IPS DF 19.7 (cell line): ENCODE measurements at places on chromosomes 5 and 9.

- no peak for DNase-seq
Observed at GRCh38 chr5:101393795-101394450, 490.8 kb upstream of the ST8SIA4 start.

DNA sequence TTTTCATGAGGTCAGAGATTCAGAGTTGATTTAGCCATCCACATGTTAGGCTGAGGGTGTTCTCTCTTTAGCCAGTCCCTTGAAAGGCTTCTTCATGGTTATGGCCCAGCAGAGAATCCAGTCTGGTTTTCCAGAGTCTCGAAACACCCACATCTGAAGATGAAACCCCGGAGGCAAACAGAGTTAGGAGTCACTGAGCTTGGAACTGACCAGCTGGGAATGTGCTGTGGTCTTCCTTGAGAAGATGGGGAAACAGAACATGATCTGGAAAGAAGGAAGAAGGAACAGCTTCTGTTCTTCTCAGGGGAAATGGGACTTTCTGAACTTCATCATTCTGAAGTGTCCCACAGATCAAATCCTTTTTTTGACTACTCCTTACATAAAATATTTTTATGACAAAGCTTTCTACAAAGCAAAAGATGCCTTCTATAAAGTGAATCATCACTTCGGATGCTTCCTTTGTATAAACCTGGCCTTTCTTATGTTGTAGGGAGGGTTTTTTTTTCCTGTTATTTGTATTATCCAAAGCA is 45.4 kb downstream of the ZNF618 start:
- no peak for DNase-seq

GRCh38 chr5:180803181-180804128 is 849 bp upstream of the MGAT1 start:
- DNase-seq: no peak

GRCh38 chr9:71858812-71859211 is 52.2 kb downstream of the ABHD17B start:
- DNase-seq: no peak

DNA sequence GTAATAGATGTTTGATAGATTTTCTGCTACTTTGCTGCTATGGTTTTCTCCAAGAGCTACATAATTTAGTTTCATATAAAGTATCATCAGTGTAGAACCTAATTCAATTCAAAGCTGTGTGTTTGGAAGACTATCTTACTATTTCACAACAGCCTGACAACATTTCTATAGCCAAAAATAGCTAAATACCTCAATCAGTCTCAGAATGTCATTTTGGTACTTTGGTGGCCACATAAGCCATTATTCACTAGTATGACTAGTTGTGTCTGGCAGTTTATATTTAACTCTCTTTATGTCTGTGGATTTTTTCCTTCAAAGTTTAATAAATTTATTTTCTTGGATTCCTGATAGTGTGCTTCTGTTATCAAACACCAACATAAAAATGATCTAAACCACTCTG is 35.1 kb upstream of the CCDC152 start:
- DNase-seq: no peak

GRCh38 chr5:116479776-116480675 is 94.6 kb downstream of the SEMA6A start:
- DNase-seq: no peak

- no peak for DNase-seq
Observed at GRCh38 chr5:89948977-89949376, 460.6 kb downstream of the CETN3 start.

GRCh38 chr5:142866563-142867275 is 96.5 kb downstream of the ARHGAP26 start:
- no peak for DNase-seq

GRCh38 chr5:5588386-5588785 is 165.9 kb downstream of the ICE1 start:
- DNase-seq: no peak

DNA sequence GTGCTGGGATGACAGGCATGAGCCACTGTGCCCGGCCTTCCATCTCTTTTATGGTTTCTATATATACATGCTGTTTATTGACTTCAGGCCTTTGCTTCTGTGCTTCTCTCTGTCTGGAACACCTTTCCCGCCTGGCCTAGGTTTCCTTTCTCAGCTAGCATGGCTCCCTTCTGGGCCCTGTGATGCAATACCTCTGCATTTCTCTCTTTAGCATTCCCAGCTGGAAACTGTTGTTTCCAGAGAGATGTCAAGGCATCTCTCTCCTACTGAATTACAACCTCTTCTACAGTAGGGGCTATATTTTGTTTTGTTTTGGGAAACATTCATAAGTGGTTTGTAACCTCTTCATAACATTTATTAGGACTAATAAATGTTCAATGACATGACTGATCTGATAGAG is 57.1 kb downstream of the RPS23 start:
- no peak for DNase-seq

- DNase-seq: no peak
Observed at GRCh38 chr5:112930082-112930344, 8.0 kb upstream of the REEP5 start.

DNA sequence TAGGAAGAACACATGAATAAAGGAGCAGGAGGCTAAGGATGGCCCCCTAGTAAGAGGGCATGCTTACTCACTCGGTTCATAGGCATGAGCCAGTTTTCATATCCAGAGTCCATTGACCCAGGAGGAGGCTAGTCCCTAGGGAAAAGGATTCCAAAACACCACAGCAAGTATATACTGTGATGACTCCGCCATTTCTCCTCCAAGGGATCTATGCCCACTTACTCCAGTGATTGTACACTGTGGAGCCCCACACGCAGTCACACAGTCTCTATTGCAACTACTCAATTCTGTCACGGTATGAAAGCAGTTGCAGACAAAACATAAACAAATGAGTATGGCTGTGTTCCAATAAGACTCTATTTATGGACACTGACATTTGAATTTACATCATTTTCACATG is 117.7 kb upstream of the ALDH1B1 start:
- no peak for DNase-seq

DNA sequence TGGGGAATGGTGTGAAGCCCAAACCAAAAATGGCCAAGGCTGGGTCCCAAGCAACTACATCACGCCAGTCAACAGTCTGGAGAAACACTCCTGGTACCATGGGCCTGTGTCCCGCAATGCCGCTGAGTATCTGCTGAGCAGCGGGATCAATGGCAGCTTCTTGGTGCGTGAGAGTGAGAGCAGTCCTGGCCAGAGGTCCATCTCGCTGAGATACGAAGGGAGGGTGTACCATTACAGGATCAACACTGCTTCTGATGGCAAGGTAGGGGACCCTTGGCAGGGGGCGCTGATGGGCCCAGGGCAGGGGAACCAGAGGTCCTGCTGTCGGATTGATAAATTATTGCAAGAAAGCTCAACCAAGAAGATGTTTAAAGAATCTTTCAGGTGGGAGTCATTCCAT is 19.8 kb downstream of the ABL1 start:
- DNase-seq: no peak

GRCh38 chr9:136860529-136860928 is 5.6 kb downstream of the EDF1 start:
- DNase-seq: no peak

DNA sequence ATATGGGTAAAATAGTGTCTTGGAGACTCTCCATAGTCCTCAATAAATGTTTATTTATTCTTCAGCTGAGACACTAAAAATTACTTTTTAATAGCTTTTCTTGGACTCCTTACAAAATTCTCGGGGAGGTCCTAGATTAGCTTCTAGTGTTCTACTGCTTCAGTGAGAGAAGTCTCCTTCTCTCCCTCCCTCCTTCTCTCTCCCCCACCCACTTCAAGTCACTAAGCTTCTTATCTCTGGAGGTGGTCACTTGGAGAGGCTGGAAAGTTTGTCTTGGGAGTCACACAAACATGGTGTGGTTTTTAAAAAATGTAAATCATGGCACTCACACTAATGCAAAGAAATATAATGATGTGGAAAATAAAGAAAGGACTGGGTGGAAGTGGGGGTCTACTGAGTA is 64.1 kb downstream of the SEMA6A start:
- no peak for DNase-seq

GRCh38 chr5:96083361-96083881 is 121.8 kb upstream of the ELL2 start:
- peak; percentile 33 for DNase-seq

GRCh38 chr5:3612591-3613042 is 17.0 kb downstream of the IRX1 start:
- no peak for DNase-seq

GRCh38 chr9:127197186-127197860 is 67.3 kb upstream of the GARNL3 start:
- DNase-seq: no peak

- DNase-seq: no peak
Observed at GRCh38 chr5:163916376-163916775, 411.0 kb downstream of the MAT2B start.

GRCh38 chr5:96984506-96985192 is 48.8 kb downstream of the LNPEP start:
- no peak for DNase-seq

DNA sequence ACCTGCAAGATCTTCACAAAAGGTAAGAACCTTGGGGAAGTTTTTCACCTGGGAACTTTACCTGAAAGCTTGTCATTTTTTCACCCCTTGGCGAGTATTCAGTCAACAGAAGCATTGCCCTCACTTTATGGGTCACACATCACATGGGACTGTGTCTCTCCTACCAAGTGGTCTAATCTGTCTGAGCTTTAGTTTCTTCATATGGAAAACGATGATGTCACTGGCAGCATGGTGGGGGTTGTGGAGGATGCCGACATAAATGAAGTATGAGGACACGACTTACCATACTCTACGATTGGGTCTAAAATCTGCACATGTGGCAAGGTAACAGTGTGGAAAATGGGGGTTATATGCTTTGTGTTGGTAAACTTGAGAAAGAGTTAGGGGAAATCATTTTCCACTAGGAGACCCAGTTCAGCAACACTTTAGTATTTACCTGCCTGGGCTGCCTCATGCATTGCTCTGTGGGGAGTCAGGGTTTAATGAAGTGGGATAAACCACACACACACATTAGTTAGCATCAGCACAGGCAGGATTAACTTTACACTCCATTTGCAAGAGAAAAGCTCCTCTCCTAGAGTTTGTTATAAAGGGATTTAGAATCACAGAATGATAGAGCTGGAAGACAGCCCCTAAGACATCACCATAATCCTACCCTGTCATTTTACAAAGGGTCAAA is 19.8 kb upstream of the PAX5 start:
- DNase-seq: no peak

DNA sequence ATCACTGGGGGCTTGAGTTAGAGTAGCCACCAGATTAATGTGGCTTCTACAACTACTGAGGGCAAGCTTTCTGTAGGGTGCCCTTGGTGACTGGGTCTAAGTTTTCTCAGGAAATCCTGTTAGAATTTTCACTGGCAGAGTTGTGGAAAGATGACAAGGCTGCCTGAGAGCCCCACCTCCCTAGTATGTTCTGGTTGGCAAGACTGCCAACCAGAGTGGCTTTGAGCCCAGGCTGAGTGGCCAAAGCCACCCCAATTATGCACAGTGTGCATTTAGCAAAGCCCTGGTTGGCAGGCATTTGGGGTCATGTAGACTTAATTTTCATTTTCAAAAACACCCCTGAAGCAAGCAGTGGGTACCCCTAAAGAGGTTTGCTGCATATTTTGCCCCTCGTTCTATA is 136.7 kb upstream of the HAPLN1 start:
- no peak for DNase-seq

GRCh38 chr5:93995126-93995621 is 253.8 kb upstream of the POU5F2 start:
- DNase-seq: no peak

DNA sequence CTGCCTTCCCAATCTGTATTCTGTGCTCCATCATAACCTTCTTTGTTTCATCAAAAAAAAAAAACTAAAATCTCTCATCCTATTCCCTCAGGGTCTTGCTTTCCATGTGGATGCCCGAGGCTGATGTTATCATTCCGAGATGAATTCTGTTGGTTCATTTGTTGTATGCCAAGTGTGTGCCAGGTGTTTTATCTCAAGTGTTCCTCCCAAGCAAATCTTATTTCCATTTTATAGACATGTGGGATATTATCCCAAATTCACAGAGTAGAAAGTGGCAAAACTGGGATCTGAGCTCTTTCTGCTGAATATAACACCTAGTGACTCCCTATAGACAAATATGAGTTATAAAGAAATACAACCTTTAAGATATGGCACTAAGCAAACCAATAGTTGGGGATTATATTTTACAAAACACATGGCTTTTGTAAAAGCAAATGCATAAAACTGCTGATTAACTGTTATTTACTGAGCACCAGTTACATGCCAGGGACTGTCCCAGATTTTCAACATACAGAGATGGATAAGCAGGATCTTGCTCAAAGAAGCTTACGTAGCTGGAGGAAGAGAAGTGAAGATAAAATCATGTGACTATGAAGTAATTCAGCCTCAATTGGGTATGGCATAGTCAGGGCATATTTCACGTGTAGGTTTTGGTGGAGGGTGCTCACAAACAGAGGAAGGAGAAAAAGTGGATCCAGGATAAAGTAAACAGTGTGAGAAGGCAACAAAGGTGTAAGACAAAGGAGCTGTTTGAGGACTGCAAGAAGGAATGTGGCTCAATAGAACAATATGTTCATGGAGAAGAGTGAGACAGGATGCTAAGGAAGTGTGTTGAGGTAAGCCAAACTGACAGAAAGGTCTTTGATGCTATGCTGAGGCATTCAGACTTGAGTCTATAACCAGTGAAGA is 143.3 kb upstream of the ADAMTSL1 start:
- DNase-seq: no peak

DNA sequence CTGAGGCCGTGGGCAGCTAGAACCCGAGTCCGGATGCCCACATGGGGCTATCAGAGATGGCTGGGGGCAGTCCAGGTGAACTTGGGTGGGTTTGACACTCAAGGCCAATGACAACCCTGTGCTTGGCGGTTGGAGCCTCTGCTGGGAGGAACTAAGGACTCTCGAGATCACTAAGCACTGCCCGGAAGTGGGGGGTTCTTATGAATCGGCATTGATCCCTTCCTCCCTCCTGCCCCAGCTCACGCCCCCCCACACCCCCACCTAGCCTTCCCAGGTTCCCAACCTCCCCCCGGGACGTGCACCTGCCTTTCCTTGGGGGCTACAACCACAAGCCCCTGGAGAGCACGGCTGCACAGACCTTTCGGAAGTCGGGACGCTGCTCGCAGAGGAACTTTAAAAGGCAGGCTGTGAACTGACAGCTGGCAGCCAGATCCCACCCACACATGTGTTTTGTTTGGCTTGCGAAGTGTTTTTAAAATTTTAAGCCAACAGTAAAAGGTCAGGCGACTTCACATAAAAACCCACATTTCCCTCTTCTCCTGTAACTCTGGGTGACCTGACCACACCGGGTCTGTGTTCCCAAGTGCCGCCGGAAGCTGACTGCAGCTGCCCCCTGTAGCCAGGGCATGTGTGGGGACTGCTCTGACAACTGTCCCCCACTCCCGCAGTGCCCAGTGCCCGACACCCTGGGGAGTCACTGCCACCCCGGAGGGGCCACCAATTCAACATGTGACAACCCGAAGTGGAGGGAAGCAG is 5.1 kb upstream of the RALGDS start:
- no peak for DNase-seq

DNA sequence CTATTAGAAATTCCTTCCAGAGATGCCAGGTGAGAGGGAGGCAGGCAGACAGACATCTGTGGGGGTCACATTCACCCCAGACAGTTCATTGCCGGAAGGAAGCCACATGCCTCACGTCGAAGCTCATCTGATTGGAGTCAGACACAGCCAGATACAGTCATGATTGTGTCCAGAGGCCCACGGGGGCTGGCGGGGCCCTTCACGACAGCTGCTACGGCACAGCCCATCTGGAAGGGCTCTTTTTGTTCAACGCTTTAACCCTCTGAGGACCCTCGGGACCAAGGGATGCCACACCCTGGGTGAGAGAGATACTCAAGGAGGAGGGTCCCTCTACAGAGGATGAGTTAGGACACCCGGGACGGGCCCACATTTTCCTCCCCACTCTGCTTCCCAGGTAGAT is 31.9 kb upstream of the GABRP start:
- no peak for DNase-seq
